ENCODE measurements at places on chromosomes 5 and 9.

- no peak for DNase-seq
Observed at GRCh38 chr5:176735383-176736265, 74.7 kb upstream of the UNC5A start.

- no peak for DNase-seq
Observed at GRCh38 chr5:10533226-10533625, 30.6 kb upstream of the ANKRD33B start.

GRCh38 chr5:138632900-138633489 is 57.8 kb upstream of the HSPA9 start:
- no peak for DNase-seq

DNA sequence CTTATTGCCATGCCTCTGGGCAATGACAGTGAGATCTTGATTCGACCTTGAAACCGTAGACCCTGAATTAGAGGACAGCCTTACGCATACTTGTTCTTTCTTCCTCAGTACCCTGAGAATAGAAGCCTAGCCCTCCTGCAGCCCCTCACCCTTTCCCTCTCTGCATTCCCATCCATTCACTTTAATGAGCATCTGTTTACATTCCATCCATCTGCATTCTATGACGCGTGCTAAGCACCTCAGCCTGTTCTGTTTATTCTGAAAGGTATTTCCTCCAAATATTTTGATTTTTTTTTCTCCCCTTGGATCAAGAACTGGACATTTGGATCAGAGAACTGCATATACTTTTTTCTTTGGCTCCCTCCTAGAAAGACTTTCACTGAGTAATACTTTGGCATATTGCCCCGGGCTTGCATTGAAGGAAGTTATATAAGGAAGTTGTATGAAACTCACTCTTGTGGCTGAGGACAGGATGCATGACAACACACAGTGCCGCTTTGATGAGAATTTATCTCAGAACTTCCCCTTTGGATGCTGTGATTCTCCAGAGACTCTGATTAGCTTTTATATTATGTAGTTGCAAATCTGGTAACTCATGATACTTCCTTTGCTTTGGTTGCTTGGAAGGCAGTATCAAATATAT is 15.7 kb downstream of the TMEM8B start:
- DNase-seq, result no peak

- DNase-seq, result no peak
Observed at GRCh38 chr5:92990771-92991170, 590.2 kb downstream of the NR2F1-AS1 start.

GRCh38 chr9:137556069-137556838 is 4.6 kb downstream of the MRPL41 start:
- no peak for DNase-seq

GRCh38 chr5:92640340-92640739 is 940.7 kb downstream of the NR2F1-AS1 start:
- no peak for DNase-seq

GRCh38 chr5:129245489-129245888 is 150.9 kb downstream of the ISOC1 start:
- no peak for DNase-seq

DNA sequence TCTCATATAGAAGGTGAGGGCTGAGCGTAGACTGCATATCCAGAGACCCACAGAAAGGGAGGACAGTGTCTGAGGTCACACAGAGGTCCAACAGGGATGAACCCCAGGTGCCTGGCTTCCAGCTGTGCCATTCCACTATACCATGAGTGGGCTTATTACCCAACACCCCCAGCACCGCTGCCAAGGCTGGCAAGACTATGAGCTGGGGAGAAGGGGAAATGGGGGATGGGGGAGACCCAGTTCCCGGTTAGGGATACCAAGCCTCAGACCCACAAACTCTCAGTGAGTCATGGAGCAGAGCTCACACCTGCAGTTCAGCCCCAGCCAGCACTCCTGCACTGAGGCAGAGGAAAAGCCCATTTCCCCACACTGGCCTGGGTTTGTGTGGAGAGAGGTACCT is 106.4 kb downstream of the PSD2 start:
- no peak for DNase-seq

DNA sequence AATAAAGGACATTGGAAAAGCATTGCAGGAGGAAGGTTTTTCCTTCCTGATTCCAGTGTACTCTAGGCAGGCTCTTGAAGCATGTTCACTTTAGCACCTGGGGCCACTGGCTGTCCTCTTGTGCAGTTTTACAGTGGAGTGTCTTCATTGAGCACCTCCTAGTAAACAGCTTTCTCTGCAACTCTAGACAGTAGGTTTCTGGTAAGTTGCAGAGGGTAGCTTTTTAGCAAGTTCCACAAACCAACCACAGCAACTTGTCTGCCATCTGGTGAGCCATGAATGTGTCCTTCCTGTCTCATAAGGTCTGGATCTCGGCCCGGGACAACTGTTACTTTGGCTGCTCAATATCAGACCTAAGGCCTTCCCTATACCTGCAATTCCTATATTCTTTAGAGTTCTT is 488.0 kb downstream of the MAN2A1 start:
- no peak for DNase-seq

- DNase-seq, result no peak
Observed at GRCh38 chr5:151592855-151593408, 1.8 kb upstream of the FAT2 start.

- DNase-seq, result no peak
Observed at GRCh38 chr9:107810461-107810961, 320.9 kb upstream of the KLF4 start.

- no peak for DNase-seq
Observed at GRCh38 chr5:118965890-118966289, 22.5 kb downstream of the DTWD2 start.

DNA sequence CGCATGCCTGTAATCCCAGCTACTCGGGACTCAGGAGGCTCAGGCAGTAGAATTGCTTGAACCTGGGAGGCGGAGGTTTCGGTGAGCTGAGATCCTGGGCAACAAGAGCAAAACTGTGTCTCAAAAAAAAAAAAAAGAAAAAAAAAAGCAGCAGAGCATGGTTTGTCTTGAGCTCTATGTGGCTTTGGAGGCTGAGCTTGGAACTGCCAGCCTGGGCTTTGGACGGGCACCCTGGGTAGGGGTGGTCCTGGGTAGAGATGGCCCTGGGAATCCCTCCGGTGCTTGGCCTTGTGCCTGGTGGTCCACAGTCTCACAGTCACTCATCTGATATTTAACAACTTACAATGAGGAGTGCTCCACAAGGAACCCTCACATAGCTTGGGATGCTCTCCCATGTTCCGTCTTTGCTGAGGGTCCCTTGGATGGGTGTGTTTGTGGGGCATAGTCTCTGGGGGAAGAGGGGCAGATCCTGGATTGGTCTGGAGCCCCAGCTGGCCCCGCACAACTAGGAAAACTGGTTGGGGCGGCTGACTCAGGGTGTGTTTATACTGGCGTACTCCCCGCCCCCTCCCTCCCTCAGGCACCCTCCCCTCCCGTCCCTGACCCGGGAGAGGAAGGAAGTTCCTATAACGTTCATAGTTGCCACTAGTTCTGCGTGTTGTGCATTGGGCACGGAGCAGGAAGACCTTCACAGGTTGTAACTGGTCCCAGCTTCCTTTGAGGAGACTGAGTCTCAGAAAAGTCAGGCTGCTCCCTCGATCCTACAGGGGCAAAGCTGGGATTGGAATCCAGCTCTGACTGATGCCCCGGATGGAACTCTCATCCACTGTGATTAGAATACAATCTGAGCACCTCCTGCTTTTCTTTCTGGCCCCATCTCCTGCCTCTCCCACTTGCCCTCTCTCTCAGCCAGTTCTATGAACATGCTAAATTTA is 11.2 kb downstream of the IER5L start:
- DNase-seq, result no peak

GRCh38 chr9:133580419-133580738 is 28.8 kb downstream of the FAM163B start:
- no peak for DNase-seq

DNA sequence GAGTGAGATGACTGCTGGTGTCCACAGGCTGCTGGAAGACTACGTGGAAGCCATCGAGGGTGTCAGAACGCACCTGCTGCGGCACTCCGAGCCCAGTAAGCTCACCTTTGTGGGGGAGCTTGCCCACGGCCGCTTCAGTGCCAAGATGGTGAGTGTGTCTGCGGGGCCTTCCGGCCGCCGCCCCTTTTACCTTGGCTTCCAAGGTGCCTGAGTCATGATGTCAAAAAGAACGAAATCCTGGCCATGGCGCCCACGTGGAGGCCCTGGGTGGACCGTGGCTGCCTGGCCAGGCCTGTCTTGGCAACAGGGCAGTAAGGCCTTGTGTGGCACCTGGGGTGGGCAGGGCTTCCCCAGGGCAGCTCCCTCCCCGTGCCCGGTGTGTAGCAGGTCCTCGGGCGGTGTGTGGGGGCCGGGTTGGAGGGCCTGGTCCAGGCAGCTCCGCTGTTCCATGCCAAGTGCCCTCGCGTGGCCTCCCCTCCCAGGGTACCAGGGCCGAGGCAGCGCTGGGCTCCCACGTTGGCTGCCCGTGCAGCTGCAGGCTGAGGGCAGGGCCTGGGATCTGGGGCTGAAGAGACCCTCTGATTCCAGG is 7.8 kb downstream of the DPP7 start:
- DNase-seq, result no peak

DNA sequence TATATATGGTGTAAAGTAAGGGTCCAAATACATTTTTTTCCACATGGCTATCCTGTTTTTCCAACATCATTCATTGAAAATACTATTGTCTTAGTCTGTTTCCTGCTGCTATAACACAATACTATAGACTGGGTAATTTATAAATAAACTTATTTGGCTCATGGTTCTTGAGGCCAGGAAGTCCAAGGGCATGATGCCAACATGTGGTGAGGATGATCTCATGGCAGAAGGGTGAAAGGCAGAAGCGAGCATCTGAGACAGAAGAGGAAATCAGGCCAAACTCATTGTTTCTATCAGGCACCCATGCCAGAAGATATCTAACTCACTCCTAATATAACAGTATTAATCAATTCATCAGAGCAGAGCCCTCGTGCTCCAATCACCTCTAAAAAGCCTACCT is 42.6 kb downstream of the ANKRD55 start:
- DNase-seq, result no peak

- no peak for DNase-seq
Observed at GRCh38 chr5:24235946-24236345, 408.8 kb downstream of the CDH10 start.

- no peak for DNase-seq
Observed at GRCh38 chr5:173816728-173817127, 71.4 kb upstream of the CPEB4 start.

GRCh38 chr9:108746864-108747263 is 108.9 kb downstream of the ACTL7B start:
- DNase-seq, result no peak

- no peak for DNase-seq
Observed at GRCh38 chr5:78649861-78650496, 1.4 kb upstream of the LHFPL2 start.

- peak; percentile 2 for DNase-seq
Observed at GRCh38 chr5:33343676-33344327, 97.0 kb upstream of the TARS1 start.
